ENCODE measurements at places on chromosomes 1 and 21. TPM values are rescaled to one million over a fixed set of nuclear protein-coding genes. Genes with fewer than 3 reads are reported as not detected.

DNA sequence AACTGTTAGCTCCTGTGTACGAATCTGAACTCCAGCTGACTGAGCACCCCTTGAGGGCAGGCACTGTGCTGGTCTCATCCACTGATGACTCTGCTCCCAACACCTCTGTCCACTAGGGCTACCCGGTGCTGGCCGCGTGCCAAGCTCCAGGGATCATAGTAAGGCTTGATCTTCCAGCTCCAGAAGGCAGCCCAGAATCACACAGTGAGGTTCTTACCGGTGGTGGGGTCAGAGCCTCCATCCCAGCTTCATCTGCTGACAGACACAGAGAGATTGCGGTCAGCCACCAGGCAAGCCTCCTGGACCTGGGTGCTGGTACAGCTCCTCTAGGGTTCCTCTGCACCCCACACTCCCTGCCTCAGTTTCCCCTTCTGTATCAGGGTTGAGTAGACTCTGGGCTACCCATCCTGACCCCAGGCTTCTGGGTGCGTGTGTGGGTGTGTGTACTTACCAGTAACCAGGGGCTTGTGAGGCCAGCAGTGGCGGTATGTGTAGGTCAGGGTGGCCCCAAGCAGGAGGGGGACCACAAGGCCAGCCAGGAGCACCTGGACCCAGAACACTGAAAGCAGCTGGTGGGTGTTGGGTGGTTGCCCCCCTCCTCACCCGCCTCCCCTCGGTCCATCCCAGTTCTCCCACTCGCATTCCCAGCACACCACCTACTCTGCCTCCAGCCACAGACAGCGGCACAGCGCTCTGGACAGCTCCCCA is 3.4 kb downstream of the TNFRSF25 start:
- DNase-seq: no peak

DNA sequence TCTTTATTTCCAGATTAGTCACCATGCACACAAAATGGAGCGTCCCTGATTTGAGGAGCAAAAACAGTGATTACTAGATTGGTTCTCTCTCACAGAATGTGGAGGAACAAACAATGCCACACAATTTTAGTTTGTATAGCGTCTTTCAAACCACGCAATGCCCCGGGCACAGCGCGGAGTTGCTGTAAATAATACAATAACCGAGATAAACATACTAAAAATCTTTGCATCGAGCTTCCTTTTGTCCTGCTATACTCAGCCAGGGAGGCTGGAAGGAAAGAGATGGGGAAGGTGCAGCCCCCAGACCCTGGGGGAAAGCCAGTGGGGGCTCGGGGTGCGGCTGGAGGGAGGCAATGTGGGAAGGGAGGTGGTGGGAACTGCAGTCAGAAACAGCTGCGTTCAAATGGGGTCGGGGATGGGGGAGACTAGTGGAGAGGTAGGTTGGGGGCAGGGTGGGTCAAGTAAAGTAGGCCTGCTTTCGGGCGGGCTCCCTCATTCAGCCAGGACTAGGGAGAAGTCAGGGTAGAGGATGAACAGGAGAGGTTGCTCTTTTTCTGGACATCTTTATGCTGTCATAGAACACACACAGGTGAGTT is 366.3 kb downstream of the RPS6KC1 start:
- no peak for DNase-seq

DNA sequence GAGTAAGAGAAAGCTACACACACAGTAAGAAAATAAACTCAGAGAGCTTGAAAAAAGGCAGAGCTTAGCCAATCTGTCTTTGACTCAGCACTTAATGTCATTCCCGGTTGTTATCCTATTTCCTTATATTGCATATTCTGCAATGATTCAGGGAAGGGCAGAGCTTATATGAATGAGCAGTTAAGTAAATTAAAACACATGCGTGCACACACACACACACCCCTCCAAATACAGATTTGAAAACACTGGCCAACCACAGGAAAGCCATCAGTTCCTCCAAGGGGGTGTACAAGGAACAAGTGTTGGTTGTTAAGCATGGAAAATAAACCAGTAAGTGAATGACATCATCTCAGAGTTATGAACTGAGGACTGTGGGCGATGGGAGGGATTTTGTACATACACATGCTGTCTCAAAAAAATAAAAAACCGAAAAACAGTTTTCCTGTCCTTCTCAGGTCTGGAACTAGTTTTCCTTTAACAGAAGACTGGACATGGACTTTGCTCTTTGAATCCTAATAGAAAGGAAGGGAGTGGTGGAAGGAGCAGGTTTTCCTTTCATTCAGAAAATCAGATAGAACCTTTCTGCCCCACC is 1.0 kb downstream of the IQGAP3 start:
- no peak for DNase-seq

DNA sequence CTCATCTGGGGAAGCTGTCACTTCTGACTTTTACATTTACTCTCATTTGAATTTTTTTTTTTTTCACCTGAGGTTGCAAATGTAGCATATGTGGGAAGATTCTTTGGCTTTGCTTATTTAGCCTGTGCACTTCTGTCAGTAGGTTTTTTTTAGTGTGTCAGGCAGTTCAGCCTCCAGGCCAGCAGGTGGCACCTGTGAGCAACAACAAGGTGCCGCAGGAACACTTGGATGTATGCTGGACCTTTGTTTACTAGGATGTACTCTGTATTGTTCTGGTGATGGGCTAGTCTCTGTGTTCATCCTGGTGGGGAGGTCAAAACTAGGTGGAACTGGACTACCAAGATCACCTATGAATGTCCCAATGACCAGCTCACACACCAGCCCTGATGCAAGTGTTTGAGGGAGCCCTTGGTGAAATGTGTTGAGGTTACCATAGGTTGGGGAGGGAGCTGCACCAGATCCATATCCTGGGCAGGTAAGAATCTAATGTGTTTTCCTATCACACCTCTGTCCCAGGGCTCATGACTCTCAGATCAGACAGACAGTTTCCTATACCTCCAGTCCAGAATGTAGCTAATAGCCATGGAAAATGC is 618.2 kb downstream of the BRINP3 start:
- no peak for DNase-seq

GRCh38 chr1:160307118-160307791 is 22.3 kb upstream of the PEX19 start:
- DNase-seq: no peak

Gene TBX19
- 1.4 TPM for total RNA-seq

Gene SH3BGR
- 1.1 TPM for total RNA-seq

Gene TRABD2B
- total RNA-seq: 1.3 TPM

DNA sequence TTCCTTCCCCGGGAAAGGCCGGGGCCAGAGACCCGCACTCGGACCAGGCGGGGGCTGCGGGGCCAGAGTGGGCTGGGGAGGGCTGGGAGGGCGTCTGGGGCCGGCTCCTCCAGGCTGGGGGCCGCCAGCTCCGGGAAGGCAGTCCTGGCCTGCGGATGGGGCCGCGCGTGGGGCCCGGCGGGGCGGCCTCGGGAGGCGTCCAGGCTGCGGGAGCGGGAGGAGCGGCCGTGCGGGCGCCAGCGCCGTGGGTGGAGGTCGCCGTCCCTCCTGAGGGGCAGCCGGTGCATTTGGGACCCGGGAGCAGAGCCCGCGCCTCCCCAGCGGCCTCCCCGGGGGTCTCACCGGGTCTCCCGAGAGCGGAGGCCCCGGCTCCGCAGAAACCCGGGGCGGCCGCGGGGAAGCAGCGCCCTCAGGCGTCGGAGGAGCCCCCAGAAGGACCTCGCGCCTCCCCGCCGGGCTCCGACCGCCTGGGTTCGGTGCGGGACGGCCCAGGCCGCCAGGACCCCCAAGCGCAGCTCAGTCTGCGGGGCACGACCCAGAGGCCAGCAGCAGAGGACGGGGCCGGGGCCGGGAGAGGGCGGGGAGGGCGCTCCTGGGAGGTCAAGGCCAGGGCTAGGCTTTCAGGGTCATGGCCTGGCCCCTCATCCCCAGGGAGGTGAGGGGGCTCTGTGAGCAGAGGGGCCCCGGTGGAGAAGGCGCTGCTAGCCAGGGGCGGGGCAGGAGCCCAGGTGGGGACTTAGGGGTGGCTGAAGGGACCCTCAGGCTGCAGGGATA is 7.2 kb upstream of the SLX9 start:
- DNase-seq: no peak

- DNase-seq: no peak
These were observed 19.4 kb upstream of the KCNE1 start for GRCh38 chr21:34531399-34531798.

DNA sequence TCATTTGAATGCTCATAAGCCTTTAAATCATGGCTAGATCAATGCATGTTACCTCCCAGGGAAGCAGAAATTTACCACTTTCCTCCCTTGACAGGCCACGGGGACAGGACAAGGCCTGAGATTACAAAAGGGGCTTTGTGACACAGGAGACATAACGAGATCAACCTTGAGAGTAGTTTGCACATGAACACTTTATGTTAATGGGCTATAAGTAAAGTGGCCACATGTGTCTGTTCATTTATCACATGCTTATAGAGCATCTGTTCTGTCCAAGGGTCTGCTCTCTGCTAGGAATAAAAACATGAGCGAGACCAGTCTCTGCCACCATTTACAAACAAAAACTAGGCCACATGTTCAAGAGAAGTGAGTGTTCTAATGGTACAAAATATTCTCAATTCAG is 144.1 kb upstream of the C8B start:
- no peak for DNase-seq

- no peak for DNase-seq
These were observed 621.0 kb downstream of the ADGRL2 start for GRCh38 chr1:82421782-82422181.

- no peak for DNase-seq
These were observed 280.0 kb downstream of the NFIA start for GRCh38 chr1:61362351-61362750.

- DNase-seq: no peak
These were observed 19.4 kb downstream of the NTPCR start for GRCh38 chr1:232969799-232970198.

Gene CFAP107
- not detected for total RNA-seq

Gene FCER1G
- 13.2 TPM for total RNA-seq

All from uterus (tissue), 4 donors.